ENCODE measurements at places on chromosomes 11 and 22.

- no peak for DNase-seq
These were observed 23.9 kb upstream of the NNMT start for GRCh38 chr11:114272311-114272710.

DNA sequence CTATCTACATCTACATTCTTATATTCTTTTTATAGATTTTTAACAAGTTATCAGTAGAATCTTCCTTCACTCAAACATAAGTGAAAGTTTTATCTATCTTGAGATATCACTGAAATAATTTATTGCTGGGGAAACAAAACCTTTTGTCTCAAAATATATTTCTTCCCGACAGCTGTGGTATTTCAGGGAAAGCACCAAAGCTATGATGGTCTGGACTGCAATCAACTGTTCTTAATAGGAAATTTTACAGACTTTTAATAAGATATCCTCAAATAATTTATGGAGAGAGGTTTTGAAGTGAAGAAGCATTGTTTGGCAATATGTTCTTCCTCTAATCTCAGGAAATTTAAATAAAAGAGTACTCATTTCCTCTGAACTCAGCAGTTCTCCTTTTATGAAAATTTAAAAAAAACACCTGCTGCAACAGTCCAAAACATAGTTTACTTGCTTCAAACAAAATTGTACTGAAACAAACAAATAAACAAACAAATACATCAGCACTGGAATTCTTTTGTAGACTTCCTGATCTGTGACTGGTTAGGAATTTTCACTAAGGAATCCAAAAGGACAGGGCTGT is 33.9 kb upstream of the EIF3M start:
- peak; percentile 29 for DNase-seq

DNA sequence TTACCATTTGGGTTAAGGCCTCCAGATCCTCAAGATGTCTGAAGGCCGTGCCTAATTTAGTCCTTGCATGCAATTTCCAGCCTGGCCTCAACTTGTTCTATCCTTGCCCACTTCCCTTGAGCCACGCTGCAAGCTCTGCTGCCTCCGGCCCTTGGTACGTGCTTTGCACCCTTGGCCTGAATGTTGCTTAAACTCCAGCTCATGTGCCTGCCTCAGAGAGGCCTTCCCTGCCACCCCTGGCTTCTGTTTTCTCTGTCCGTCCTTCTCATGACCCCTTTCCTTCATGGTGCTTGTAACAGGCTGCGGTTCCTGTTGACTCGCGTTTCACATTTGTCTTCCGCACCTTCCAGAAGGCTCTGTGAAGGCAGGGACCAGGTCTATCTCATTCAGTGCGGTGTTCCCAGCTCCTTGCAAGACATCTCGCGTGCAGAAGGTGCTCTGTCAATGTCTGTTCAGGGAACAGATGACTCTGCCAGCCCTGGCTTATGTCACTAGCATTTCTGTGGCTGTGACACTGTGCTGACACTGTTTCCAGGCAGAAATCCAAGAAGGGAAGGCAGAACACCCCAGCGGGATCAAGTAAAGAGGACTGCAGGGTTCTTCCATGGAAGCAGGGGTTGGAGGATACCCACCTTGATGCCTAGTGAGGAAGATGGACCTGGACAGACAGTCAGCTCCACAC is 61.8 kb downstream of the FBLN1 start:
- DNase-seq, result no peak

DNA sequence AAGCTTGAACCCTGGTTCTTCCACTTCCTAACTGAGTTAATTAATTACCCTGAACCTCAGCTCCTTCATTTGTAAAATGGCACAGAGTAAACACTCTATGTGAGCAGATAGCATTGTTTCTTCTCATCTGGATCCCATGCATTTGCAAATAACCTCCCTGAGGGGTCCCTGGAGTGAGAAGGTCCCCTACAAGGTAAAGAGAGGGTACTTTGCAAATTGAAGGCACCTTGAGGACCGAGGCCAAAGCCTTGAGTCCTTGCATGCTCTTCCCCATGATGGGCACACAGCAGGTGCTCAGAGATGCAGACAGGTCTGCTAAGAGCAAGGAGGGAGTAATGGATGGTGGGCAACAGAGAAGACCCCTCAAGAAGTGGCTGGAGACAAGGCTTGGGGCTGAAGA is 33.2 kb downstream of the OTOG start:
- no peak for DNase-seq

DNA sequence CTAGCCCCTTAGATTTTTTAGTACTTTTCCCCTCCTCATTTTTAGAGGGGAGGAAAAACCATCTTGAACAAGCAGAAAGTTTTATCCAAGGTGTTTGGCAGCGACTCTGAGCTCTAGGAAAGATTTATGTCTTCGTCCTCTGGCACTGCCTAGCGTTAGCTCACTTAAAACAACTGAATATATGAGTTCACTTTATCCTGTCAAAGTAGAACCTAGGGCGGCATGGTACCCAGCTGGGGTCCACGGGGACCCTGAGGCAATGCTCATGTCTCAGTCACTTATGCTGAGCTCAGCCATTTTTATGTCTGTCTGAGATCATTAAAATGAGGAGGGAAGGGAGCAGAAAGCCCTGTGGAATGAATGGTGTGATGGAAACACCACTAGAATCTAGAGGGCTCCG is 14.2 kb upstream of the VSIG10L2 start:
- no peak for DNase-seq

DNA sequence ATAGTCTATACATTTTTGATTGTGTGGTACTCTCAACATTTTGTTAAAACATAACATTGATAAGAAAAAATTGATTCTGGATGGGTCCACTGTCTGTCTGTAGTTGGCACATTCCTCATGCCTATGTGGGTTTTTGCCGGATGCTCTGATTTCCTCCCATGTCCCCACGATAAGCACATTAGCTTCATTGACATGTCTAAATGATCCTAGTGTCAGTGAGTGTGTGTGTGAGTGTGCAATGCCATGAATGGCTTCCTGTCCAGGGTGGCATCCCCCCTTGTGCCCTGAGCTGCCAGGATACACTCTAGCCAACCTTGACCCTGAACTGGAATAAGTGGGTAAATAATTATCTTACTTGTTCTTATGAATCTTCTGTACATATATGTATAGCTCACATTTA is 5.4 kb downstream of the SFI1 start:
- DNase-seq, result no peak

DNA sequence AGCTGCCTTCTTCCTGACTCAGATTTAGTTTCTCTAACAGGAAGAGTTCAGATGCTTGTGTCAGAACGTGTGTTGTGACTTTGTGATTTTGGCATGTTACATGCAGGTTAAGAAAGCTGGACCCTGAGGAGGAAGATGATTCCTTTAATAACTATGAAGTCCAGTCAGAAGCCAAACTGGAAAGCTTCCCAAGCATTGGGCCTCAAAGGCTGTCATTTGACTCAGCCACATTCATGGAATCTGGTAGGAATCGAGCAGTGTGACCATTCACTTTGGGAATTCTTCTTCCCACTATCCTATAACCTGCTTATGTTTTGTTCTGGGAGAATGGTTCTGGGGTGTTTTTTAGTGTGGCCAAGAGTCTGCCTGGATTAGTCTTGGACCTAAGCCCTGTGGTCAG is 48.0 kb downstream of the CABIN1 start:
- DNase-seq, result no peak

DNA sequence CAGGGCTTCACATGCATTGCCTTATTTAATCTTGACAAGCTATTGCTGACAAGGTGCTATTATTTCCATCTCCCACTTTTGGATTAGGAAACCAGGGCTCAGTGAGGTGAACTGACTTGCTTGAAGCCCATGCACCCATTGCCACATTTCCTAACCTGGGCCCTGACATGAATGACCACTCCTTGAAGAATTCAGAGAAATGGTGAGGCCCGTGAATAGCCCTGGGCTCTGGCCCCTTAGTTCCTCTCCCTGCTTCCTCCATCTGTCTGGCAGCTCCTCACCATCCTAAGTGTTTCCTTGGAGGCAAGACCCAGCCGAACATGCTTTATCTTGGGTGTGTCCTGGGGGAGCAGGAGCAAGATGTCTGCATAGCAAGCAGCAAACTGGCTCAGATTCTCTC is 56.1 kb upstream of the NECTIN1 start:
- no peak for DNase-seq

DNA sequence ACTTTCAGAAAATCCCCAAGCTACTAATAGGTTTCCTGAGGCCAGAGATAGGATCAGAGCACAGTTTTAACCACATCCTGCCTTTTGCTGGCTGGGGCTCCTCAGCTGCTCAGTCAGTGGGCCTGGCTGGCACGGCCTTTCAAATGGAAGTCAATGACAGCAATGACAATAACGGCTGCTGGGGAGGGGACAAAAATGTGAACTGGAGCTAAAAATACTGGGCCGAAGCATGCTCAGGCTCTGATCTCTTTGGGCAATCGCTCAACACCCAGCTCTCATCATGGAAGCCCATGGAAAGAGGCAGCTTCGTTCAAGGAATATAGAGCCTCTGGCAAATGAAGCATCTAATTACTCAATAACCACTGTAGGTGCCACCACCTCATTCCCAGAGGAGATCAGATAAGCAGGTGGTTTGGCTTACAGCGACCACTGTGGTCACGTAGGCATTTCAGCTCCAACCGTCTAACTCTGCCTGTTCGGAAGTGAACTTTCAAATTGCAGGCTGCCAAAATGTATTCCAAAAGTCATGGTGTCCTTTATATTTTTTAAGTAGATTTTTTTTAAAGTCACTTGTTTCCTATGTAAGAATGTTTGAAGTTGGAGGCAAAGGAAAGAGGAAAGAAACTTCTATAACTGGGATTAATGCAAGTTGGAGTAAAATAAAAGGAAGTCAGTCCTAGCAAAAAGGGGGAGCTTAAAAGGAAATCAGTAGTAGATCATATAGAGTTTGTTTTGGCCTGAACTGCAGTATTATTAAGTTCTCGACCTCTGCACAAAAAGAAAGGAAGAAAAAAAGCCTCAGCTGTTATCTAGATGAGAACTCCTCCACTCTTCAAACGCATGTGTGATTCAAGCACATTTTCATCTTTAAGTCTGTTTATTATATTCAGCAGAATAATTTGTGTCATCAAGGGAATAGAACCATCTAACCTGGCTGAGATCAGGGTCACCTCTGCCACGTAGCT is 14.1 kb downstream of the WT1 start:
- DNase-seq, result no peak

DNA sequence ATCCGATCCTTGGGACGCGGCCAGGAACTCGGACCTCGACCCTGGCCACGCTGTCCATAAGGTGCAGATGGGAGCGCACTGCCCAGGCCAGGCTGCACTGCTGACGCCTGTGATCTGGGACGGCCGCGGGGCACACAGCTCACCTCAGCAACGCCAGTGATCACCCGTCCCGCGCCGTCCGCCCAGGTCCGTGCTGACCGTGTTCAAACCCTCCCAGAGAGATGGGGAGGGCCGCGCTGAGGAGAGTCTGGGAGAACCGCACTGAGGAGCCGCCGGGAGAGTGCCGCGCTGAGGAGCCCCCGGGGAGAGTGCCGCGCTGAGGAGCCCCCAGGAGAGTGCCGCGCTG is 636 bp downstream of the KCNQ1OT1 start:
- peak; percentile 5 for DNase-seq

DNA sequence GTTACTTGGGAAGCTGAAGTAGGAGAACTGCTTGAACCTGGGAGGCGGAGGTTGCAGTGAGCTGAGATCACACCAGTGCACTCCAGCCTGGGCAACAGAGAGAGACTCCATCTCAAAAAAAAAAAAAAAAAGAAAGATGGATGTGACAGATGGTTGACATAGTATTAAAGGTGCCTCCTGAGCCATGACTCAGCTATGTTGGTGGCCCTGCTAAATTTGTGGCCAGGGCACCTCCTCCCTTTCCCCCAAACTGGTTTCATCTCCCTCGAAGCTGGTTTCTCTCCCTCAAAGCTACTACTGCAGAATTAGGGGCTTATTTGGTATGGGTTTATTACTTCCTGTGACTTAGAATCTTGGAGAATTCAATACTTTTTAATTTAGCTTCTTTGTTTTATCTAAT is 31.5 kb downstream of the SDHD start:
- no peak for DNase-seq

- no peak for DNase-seq
These were observed 50.5 kb downstream of the PARVG start for GRCh38 chr22:44231233-44231632.

DNA sequence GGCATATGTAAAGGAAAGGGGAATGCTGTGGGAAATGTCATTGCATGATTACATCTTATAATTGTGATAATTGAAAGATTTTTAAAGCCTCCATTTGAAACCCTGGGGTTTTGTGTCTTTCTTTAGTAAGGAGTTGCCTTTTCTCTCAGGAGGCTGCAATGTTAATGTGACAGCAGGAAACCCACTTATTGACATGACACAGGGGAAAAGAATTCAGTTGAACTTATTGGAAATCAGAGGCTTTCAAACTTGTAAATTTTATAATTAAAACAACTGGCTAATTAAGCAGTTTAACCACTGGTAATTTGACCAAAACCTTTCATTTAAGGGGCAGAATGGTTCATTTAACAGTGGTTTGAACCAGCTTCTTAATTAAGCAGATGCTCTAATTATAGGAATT is 31.2 kb downstream of the MRPL48 start:
- no peak for DNase-seq

- DNase-seq, result peak; percentile 64
These were observed 44.0 kb downstream of the MRTFA start for GRCh38 chr22:40592352-40593113.

DNA sequence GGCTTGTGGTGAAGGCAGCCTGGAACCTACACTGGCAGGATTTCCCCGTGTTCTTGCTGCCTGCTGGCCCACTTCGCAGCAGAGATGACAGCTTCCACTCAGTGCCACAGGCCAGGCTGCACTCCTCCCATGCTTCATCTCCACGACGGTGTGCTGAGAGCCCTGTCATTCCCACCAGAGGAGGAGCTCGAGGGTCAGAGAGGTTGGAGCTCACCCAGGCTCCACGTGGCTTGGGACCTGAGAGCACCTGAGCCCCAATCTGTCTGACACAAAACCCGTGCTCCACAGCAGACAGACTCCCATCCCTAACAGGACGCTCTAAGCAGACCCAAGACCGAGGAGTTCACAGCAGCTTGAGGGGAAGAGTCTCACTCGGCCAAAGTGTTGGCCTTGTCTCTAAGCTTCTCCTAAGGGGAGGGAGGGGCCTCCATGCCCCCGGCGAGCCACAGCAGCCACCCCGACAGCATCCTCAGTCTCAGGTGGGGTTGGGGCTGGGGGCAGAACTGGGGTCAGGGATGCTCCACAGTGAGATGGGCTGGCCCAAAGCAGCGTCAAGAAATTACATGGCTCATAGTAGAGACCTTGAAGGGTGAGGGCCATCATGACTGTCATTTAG is 10.7 kb downstream of the LRFN4 start:
- DNase-seq, result no peak

GRCh38 chr11:41051919-41052635 is 407.4 kb downstream of the LRRC4C start:
- no peak for DNase-seq

DNA sequence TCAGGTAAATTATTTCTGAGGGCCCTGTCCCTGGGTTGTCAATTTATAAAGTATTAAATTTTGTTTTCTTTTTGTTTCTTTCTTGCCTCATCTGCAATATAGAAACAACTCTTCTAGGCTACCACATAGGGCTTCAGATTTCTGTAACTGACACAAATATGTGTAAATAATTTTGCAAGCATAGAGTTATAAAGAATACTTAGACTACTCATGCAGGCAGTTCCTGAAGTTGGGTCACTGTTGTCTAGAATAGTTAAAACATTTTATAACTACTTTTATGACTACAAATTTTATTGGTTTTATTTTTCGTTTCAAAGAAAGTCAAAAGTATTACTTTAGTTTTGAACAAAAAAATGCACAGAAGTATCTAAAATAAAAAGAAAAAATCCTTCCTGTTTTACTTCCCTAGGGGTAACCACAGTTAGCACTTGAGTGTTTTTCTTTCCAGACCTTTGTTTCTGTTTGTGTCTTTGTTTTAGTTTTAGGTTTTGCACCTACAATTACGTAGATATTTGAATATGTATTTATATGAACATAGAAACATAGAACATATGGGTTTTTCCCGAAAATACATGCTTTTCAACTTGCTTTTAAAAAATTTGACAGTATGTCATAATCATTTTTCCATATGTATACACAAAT is 12.4 kb upstream of the TMEM123 start:
- DNase-seq, result peak; percentile 39
